ENCODE measurements at places on chromosomes 12 and 14. TPM values are rescaled to one million over a fixed set of nuclear protein-coding genes. Genes with fewer than 3 reads are reported as not detected.

DNA sequence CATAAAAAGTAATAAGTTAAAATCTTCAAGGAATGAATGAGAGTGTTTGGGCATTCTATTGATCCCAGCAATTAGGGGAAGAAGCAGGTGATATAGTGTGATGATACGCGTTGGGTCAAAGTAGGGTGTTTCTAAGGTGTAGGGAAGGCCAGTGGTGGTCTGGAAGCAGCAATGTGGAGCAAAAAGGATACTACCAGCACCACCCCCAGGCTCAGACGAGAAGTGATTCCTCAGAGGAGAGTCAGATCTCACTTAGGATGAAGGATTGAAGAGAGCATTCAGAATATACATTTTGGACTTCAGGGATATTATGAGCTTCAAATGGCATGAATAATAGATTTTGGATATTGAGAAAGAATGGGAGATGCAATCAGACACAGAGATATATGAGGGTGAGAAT is 497.6 kb downstream of the RMST start:
- no peak for DNase-seq

GRCh38 chr14:90406384-90406798 is 9.6 kb downstream of the CALM1 start:
- no peak for DNase-seq

DNA sequence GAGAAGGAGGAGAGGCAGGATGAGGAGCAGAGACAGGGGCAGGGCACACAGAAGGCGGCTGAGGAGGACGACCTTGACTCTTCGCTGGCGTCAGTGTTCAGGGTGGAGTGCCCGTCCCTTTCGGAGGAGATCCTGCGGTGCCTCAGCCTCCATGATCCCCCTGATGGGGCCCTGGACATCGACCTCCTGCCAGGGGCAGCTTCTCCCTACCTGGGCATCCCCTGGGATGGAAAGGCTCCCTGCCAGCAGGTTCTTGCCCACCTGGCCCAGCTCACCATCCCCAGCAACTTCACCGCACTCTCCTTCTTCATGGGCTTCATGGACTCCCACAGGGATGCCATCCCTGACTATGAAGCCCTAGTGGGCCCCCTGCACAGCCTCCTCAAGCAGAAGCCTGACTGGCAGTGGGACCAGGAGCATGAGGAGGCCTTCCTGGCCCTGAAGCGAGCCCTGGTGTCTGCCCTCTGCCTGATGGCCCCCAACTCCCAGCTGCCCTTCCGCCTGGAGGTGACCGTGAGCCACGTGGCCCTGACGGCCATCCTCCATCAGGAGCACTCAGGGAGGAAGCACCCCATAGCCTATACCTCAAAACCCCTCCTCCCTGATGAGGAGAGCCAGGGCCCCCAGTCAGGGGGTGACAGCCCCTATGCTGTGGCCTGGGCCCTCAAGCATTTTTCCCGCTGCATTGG is 14.6 kb downstream of the CBLN3 start:
- no peak for DNase-seq

DNA sequence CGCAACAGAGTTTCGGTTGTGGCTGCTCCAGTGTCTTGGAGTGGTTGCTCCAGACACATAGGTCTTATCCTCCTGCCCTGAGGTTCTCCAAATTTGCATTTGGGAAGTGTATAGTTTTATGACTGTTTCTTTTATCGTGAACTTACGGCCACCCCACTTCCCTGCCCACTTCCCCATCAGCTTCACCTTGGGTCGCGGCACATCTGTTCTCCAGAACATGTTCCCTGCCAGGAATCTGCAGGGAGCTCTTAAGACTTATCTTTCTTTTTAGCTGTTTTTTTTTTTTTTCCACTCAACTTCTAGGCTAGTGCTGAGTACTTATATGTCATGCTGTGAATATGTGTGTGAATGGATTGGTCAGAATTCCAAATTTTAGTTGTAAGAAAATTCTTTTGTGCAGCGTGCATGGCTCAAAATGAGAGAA is 75.4 kb downstream of the ETV6 start:
- DNase-seq, result no peak

- DNase-seq, result no peak
Measured at GRCh38 chr14:91893007-91893406, 25.7 kb upstream of the TC2N start.

- no peak for DNase-seq
Measured at GRCh38 chr14:80055667-80056496, 155.4 kb downstream of the DIO2 start.

DNA sequence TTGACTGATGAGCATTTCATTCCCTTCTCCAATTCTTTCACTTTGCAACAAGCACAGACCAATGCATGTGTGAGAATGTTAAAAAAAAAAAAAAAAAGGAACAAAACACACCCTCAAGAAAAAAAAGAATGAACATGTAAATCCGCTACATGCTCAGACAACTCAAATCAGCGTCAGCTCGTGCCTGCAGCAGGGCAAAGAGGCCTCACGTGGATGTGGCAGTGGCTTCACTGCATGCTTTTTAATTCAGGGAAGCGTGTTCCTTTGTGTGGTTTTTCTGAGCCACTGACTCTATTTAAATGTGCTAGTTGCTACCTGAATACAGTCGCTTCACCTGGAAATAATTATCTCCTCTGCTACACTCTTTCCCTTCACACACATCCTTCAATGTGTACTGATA is 55.1 kb downstream of the PPP1R36 start:
- no peak for DNase-seq

- DNase-seq, result no peak
Measured at GRCh38 chr14:32560209-32560857, 231.2 kb downstream of the AKAP6 start.

DNA sequence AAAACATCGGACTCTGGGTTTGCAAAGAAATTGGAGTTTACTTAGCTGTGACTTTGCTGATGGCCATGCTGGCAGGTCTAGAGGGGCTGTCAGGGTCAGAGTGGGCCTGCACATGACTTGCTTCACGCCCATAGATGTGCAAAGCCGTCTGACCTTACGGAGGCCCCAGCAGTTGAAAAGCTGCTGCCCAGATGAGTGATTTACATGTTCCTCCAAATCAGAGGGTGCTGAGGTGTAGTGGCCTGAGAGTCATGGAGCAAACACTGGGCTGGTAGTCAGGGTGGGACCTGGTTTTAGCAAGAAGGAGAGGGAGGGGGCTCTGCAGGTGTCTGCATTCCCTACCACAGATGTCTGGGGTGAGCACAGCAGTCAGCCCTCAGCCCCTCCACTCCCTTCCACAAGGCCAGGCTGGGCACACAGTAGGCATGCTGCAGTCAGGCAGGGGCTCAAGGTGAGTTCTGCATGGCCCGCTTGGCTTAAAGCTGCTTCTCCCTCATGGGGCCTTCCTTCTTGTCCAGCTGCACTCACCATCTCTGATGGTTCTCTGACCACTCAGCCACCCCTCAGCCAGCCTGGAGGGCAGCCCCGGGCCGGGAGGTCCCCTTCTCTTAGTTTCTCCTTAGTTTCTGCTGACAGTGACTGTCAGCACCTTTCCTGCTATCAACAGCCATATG is 34.2 kb upstream of the EML1 start:
- no peak for DNase-seq

GRCh38 chr12:2957816-2958431 is 1.3 kb upstream of the TEAD4 start:
- DNase-seq, result no peak

DNA sequence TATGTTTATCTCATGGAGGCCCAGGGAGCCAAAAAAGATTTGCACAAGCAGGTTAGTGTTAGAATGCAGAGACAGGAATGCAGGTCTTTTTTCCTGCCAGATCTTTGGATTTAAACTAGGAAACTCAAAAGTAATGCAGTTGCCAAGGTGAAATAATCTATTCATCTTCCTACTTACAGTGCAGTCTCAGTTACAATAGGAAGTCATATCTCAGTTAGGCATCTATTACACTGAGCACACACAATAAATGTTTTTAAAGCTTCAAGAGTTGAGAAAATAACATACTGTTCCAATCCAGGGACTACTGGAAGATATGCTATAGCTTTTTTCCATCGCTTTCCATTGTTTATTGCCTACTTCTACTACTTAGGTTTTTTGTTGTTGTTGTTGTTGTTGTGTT is 279.3 kb upstream of the E2F7 start:
- DNase-seq, result no peak

DNA sequence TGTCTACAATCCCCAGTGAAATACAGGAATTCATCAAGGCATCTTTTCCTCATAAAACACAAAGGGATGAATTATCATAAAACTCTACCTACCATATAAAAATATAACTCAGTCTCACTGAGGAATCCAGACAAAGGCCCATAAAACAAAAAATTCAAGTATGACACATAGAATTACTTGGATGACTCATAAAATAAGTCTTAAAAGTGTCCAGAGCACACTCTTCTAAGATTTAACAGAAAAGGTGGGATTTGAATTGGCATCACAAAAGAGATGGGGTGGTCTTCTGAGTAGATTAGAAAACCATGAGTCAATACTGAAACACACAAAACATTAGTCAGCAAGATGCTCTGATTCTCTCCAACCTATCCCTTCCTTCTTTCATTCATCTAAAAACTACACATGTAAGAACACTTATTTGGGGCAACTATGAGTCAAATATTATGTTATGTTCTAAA is 202.7 kb upstream of the GARIN6 start:
- no peak for DNase-seq

GRCh38 chr12:58894040-58894439 is 26.3 kb downstream of the LRIG3 start:
- DNase-seq, result no peak

- no peak for DNase-seq
Measured at GRCh38 chr14:87601036-87601435, 391.9 kb downstream of the GALC start.

- DNase-seq, result no peak
Measured at GRCh38 chr12:45284096-45284901, 68.4 kb downstream of the ANO6 start.

DNA sequence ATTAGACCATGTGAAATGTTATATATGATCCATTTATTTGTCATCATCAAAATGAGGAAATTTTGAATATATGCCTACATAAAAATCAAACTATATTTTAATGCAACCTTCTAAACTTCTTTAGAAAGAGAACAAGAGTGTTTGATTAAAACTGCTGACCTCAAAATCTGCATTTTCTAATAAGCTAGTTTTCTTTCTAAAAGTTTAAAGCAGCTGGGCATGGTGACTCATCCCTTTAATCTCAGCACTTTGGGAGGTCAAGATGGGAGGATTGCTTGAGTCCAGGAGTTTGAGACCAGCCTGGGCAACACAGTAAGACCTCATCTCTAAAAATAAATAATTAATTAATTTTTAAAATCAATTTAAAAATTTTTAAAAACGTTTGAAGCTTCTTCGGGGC is 36.2 kb downstream of the GNPTAB start:
- no peak for DNase-seq

- DNase-seq, result no peak
Measured at GRCh38 chr12:29088611-29089219, 60.4 kb upstream of the FAR2 start.

GRCh38 chr12:132949936-132950837 is 5.9 kb downstream of the ZNF605 start:
- no peak for DNase-seq

- no peak for DNase-seq
Measured at GRCh38 chr14:90332271-90332584, 487 bp upstream of the NRDE2 start.

The TAS2R43 gene
- 1.0 TPM for total RNA-seq

The BIN2 gene
- total RNA-seq, result 93.6 TPM

Data from natural killer cell treated with Interleukin-12 subunit alpha and Interleukin-12 subunit beta and Interleukin-15 and Interleukin-18, amount 100 ng/mL, for 72 hours (primary cell).